ENCODE measurements at places on chromosomes 7 and 10.

DNA sequence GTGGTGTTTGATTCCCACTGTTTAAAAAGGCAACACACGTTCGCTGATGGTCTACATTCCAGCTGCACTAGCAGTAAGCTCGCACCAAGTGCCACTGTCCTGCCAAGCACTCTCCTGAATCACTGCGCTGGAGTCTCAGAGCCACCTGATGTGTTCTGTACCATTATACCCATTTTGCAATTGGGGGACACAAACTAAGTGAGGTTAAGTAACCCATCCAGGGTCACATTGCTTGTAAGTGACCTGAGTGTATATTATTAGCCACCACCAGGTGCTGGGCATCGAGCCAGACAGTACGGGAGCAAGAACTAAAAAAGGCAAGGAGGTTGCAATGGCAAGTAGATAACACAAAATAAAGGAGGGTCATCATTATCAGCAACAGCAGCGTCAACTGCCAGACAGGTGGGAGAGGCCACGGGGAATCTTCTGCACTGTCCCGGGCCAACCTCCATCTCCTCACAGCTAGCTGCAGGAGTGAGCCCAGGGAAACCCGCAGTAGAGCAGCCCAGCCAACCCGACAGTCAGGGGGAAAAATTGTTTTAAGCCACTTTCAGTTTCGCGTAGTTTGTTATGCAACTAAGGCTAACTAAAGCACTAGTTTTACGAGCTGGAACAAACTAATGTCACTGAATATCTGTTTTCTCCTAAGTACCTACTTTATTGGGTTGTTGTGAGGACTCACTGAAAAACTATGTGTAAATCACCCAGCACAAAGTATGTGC, 712 bp upstream of the CPVL start:
- DNase-seq, result no peak

- no peak for DNase-seq
Observed at GRCh38 chr7:115409682-115410433, 488.0 kb downstream of the MDFIC start.

GRCh38 chr10:17234431-17234945, 6.4 kb downstream of the VIM start:
- no peak for DNase-seq

GRCh38 chr7:157788573-157788972, 451.8 kb downstream of the DNAJB6 start:
- DNase-seq, result no peak

DNA sequence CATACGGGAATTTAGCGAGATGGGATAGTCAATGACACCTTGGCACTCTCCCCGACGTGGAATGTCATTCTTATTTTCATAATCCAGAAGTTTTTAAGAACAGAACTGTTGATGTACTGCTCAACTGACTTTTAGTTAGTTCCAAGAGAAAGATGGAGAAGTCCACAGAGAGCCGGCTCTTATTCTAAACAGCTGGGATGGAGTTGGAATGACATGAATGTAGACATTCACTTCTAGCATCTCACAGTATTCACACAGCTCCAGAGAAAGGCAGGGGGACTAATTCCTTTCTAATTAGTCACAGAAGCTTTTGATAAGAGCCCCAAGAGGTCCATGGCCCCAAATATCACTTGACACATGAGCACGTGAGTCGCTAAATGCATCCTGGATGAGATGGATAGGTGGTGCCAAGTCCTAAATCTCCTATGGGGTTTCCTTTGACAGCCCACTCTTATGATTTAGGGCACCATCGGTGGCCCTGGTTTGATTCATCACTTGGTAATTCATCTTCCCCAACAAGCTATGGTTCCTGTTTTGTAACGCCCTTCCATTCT, 420.3 kb upstream of the AUTS2 start:
- DNase-seq, result no peak

DNA sequence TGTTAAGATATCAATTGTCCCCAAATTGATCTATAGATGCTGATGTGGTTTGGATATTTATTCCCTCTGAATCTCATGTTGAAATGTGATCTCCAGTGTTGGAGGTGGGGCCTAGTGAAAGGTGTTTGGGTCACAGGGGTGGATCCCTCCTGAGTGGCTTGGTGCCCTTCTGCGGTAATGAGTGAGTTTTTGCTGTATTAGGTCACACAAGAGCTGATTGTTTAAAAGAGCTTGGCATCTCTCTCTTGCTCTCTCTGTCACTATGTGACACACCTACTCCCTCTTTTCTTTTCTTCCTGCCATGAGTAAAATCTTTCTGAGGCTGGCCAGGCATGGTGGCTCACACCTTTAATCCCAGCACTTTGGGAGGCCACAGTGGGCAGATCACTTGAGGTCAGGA, 98.2 kb upstream of the KAT6B start:
- DNase-seq, result no peak

GRCh38 chr10:84375011-84375410, 46.6 kb downstream of the CCSER2 start:
- DNase-seq, result no peak

DNA sequence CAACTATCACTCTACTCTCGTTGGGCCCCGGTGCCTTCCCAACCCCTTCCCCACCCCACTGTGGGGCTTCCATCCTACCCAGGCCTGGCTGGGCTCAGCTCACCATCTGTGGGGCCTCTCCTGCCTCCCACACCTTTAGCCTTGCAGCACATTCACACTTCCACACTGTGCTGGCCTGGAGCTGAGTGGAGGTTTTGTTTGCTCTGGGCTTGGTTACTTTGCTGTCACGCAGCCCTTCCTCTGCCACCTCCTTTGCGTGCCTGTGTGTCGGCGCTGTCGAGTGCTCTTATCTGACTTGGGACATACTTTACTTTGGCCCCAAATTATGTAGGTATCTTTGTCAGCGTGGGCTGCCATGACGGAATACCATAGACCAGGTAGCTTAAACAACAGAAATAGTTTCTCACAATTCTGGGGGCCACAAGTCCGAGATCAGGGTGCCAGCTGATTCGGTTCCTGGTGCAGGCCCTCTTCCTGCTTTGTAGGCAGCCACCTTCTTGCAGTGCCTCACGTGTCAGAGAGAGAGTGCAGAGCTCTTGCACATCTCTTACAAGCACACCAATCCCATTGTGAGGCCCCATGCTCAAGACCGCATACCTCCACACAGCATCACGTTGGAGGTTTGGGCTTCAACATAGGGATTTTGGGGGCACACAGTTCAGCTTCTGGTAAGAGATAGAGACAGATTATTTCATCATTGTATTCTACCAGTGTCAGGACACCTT, 89.0 kb downstream of the CUL1 start:
- DNase-seq, result no peak

DNA sequence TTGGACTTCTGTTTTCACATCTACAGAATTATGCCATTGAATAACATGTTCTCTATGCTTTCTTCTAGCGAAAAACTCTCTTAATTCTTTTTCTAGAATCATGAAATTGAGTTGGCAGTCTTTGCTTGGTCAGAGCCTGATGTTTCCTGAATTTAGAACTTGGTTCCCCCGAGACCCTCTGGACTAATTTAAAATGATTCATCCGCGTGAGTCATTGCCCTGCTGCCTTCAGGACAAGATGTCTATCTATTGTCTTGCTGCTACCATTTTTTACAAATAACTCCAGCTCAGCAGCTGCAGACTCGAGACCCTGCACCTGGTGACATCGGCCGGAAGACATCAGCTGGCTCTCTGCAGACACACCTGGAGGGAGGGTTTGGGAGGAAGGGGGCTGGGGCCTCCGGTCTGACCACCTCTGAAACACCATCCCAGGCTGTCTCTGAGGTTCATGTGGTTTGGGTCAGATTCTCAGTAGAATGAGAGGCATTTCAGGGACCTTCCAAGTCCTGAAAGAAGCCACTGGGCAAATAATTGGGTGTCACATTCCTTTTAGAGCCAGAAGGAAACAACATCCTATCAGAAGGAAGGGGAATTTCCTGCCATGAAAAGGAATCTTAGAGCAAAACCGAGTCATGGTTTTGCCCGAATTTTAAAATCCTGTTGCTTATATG, 20.9 kb upstream of the KLF6 start:
- DNase-seq, result no peak

- DNase-seq, result no peak
Observed at GRCh38 chr10:127877699-127878098, 15.0 kb downstream of the CLRN3 start.

GRCh38 chr10:96478355-96478754, 35.4 kb downstream of the TLL2 start:
- no peak for DNase-seq

DNA sequence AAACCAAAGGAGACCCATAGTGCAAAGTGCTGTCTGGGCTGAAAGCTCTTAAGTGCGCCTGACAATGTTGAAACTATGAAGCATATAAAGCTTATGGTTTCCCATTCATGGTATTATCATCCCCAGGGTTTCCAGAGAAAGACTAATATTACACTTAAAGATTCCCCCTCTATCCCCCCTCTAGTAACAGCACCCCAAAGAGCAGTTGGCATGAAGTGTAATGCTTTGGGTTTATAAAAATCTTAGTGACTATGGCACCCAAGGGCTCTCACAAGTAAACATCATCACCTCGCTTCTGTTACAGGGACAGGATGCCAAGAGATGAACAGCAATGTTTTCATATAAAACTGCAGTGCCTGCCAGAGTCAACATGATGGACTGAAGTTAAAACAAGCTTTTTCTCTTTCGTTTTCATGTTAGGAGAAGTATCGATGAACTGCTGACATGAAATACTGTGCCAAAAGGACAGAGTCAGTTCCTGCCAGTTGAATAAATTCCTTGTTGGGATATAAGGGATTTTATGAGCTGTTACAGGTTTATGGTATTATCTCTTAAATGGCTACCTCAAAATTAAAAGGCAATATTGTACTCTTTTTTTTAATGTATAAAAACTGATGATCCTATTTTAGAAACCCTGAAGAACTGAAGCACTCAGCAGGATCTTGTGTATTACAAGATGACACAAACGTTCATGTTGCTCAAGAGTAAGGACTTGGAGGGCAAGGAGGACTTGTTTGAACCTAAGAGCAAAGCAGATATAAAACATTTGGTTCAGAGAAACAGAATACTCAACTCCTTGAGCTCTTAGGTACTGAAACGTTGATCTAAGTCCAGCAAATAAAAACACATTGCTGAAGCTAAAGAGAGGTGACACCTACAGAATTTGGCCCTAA, 203.7 kb upstream of the IMMP2L start:
- DNase-seq, result no peak

- DNase-seq, result no peak
Observed at GRCh38 chr7:5088906-5089305, 43.2 kb downstream of the RBAK start.

- DNase-seq, result no peak
Observed at GRCh38 chr10:23604613-23605012, 165.7 kb downstream of the OTUD1 start.

DNA sequence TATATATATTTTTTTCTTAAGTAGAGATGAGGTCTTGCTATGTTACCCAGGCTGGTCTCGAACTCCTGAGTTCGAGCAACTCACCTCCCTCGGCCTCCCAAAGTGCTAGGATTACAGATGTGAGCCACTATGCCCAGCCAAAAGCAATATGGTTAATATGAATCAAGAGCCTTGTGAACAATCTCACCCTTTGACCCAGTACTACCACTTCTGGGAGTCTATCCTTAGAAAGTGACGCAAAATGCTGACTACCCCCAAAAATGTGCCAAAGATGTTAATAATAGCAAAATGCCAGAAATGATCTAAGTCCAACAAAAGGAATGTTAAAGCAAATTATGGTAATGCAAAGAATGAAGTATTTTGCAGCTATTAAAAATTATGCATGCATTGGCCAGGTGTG, 44.3 kb downstream of the HOXA1 start:
- DNase-seq, result no peak

DNA sequence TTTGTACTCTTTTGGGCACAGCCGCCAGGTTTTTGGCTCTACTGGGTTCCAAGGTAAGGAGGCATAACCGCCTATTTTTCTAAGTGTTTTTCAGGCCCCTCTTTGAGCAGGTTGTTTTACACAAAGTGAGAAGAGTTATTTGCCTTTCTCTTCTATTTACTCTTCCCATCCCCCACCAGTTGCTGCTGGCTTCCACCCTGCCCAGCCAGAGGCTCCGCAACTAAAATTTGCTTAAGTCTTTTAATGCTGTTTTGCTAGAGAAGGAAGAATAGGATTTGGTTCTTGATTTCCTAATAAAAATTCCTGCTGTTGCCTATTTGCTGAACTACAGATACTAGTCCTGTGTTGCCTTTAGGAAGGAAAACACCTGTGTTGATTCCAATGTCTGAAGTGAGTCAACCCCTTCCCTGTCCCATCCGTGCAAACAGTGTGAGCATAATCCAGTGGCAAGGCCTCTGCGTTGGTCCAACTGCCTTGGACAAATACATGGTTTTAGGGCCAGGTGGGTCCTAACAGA, 1.9 kb downstream of the PLA2G12B start:
- DNase-seq, result no peak

DNA sequence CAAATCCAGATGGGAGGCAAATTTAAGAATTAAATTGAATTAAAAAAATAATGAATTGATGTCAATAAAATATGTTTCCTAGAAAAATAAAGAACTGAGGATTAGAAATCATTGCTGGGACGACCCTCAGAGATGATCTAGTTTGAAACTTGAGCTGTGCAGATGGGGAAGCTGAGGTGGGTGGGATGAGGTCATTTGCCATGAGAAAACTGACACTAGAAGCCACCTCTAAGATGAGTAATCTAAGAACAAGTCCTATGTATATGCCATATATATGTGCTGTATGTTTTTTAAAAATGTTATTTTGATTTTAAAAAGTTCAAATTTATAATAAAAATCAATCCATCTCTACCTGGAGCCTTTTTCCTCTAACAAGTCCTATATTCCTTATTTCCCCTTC, 135.7 kb downstream of the RSU1 start:
- DNase-seq, result no peak

Data from stimulated activated CD4-positive, alpha-beta T cell treated with anti-CD3 and anti-CD28 coated beads, Interleukin-15, amount 100 ng/mL, for 1 hour (primary cell).